Keratinocyte (primary cell): ENCODE measurements at places on chromosomes 16 and 17.
A peak's percentile ranks its signal among the peaks of the same experiment; 100 is the strongest.

DNA sequence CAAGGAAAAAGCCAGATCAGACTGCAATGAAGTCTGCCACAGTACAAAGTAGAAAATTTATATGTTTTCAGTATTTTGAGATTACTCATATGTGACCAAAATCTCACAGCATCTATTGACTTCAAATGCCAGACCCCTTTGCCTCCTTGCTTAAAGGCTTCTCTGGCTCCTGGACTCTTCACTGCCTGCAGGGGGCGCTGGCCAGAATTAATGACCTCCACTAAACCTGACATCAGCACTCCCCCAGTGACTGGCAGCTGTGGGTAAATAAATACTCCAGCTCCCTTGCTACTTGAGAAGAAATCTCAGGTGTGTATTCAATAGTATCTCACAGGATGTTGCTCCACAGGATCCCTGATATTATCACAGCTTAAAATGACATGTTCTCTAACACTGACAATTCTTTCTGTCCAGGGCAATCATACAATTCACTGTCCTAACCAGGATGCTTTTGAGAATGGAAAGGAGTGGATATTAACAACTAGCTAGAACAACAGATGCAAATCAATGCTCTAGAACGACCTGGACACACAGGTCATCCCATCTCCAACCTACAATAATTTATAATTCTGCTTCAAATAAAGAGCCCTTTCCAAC lies 4.0 kb downstream of the BECN1 start:
- no peak for DNase-seq

DNA sequence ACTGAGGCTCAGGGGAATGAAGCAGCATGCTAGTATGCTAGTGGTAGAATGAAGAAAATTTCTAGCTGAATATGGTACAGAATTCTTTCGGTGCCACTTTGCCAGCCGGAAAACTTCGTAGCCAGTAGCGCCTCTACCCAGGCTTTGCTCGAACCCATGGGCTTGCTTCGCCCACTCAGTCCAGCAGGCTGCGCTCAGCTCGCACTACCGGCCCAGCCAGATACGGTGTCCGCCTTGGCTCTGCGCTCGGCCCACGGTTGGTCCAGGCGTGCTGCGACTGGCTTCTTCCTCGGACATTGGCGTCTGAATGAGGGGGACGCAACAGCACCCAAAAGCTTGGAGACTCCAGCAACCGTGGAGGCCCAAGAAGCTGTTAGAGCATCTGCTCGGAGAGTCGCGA lies 372.5 kb upstream of the CDH8 start:
- no peak for DNase-seq

DNA sequence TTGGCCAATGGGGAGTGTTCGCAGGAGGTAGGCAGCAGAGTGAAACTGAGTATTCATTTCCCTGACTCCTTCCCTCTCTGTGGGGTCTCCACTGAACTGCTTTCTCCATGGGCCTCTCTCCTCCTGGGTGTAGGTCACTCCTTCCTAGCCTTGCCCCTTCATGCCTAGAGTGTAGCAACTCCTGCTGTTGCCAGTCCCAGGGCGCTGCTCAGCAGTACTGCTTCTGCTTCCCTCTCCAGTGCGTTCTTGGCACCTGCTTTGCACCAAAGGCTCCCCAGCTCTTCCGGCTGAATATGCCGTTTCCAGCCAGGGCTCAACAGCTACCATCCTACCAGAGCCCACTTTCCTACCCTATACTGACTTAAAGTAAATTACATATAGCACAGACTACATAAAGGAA lies 92.2 kb downstream of the MAF start:
- DNase-seq, result no peak

DNA sequence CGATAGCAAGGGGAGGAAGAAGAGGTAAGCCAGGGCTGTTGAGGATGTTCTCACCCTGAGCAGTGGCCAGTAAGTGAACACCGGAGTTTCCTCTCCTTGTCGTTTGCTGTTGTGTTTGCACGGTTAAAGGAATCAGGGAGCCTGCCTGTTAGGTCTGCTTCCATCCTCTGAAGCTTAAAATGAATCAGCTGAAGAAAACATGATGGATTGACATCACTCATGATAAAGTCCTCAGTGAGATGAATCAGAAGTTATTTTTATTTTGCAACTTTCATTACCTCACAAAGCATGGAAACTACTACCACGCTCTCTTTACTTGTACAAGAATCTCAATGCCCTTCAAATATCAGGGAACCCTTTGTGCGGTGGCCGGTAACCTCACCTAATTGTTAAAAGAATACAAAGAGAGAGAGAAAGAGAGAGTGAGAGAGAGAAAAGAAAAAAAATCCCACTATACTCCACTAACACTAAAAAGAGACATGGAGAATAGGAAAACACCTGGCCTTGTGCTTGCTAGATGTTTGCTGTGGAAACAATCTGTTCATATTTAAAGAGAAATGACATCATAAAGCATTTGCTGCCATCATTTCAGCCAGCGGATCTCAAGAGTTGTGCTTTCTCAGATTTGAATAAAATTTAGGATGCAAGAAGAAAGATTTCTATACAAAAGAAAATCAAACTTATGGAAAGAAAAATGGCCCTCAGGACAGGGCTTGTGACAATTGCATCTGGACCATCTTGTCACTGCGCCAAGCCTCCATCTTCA lies 441.6 kb upstream of the SALL1 start:
- no peak for DNase-seq

DNA sequence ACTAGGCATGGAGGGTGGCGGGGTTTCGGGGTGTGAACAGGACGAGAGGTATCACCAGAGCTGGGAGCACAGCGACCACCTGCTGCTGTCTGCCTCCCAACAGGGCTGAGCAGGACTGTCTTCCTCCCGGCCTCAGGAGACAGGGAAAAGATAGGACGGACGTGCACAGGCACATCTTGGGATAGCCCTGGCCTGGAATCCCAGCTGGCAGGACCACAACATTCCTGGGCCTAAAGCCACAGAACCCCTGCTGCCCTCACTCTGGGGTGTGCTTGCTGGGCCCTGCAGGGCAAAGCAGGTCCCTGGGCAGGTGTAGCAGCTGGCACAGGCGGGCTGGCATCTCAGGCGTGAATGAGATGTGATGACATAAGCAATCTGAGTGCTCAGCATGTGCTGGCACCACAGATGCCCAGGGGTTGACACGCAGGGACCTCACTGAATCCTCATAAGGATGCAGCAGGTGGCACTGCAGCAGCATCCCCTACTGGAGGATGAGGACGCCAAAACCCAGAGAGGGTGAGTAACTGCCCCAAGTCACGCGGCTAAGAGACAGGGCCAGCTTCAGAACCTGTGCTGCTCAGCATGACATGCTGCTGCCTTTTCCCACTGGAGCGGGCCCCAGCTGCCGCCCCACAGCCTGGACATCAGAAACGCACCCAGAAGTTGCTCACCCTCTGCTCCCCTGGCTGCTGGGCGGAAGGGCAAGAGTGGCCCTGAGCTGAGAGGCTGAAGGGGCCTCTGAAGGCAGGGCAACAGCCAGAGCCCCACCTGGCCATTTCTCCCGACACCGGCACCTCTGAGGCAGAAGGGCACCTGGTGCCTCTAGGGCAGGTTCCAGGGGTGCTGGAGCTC lies 7.1 kb downstream of the CORO7 start:
- DNase-seq, result no peak

DNA sequence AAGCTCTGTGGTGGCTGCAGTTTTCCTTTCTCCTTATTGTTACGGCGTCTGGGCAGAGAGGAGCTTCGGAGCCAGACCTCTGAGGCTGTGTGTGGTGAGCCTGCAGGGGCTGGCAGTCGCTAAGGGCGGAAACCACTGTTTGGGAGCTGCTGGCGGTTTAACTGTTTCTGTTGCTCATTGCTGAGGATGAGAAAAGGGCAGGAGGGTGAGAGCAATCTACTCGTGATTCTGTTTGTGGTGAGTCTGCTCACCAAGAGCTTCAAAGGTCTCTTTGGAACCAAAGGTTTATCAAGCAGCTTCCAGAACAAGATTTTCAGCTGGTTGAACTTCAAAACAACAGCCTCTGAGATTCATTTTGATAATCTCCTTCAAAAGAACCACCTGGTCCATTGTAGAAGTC lies 143.9 kb downstream of the ANKFN1 start:
- no peak for DNase-seq

GRCh38 chr17:47304186-47304585 lies 19.6 kb upstream of the EFCAB13 start:
- no peak for DNase-seq

DNA sequence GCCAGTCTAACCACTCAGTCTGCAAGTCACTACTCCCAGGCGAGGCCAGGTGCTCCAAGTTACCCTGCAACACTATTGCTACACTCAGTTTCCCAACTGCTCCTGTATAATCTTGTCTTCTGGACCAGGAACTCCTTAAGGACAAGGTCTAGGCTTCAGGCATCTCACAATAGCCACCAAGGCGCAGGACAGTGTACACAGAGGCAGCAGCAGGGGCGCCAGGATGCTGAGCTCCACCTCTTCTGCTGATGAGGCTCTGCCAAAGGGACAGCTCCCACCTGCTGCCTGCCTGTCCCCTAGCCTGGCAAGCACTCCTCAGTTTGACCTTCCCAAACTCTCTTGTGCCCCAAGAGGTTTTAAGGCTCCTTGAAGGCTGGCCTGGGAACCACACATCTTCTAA lies 3.4 kb downstream of the SLC25A11 start:
- no peak for DNase-seq

GRCh38 chr16:56419740-56420548 lies 5.4 kb downstream of the AMFR start:
- DNase-seq, result no peak

GRCh38 chr17:47270946-47271705 lies 17.5 kb downstream of the ITGB3 start:
- DNase-seq, result no peak

- DNase-seq, result no peak
Measured at GRCh38 chr17:64780096-64781013, 118.2 kb upstream of the SMURF2 start.

DNA sequence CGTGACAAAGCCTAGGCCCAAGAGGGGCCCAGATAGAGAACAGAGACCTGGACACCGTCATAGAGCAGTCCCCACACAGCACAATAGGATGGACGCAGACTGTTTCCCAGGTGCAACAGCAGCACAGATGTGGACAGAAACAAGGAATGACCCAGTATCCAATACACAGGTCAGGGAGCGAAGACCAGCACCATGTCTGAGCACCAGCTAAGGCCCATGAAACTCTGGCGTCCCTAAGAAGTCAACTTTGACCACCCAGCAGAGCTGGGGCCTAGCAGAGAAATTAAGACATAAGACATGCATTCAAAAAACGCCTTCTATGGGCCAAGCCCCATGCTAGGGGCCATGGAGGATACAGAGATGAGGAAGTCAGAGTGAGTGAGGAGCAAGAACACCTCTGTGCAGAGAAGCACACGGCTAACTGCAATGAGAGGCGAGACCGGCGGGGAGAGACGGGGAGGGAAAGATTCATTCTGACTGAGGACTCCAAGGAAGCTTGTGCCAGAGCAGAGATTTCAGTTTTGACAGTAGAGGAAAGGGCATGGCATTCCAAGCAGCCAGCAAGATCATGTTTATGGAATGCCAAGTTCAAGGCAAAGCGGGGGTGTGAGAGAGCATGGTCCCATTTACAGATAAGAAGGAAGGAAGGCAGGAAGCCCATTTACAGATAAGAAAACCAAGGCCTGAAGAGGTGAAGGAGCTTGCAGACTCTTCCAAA lies 50.8 kb downstream of the PITPNM3 start:
- no peak for DNase-seq

GRCh38 chr16:86347090-86347489 lies 163.2 kb upstream of the FOXF1 start:
- DNase-seq, result no peak

GRCh38 chr17:78253946-78254672 lies 22.7 kb downstream of the TMEM235 start:
- DNase-seq, result peak; percentile 17

- DNase-seq, result no peak
Measured at GRCh38 chr16:64417711-64418227, 704.1 kb downstream of the CDH11 start.

DNA sequence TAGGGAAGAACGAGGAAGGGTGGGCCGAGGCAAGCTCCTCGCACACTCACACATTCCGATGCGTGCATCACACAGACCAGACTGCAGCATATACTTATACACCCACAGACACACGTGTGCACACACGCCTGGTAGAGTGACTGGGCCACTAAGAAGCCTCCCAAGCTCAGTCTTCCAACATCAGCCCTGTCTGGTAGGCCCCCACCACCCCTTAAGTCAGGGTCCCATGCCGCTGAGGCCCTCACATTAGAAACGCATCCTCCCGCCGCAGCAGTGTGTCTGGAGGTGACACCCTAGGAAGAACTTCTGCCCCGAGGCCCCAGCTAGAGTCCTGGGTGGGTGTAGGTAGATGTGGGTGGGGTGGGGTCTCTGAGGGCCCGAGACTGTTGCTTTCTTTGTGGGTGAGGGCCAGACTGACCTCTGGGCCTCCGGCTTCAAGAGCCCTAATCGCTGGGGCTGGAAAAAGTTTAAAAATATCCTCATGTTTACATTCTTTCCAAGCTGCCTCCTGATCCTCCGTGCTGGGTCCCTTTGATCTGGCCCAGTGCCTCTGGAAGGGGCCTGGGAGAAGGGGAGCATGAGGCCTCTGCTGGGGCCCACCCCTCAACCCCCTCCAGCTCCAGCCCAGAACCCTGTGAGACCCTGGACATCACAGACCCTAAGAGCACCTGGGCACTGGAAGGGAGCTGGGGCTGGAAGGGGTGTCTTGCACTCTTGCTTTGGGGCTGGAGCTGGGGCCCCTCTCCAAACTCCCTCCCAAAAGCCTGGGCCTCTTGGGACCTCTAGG lies 13.6 kb downstream of the CDH16 start:
- DNase-seq, result peak; percentile 49

DNA sequence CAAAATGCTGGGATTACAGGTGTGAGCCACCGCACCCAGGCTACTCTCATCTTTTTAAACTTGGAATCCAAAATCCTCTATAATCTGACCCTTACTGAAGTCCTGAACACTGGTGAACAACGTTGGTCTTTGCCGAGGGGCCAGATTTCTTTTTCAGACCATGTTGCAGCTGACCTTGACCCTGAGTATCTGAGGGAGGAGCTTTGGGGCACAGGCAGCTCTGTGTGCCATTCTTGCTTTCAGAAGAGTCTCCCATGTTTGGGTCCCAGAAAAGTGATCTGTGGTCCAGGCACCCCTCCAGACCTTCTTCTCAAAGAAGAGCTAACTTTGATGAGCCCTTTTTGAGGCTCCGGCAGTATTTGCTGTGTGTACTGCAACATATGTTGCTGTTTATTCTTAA lies 50.4 kb downstream of the CENPV start:
- no peak for DNase-seq
